IPS DF 19.7 (cell line): ENCODE measurements at places on chromosomes 2 and 18.

DNA sequence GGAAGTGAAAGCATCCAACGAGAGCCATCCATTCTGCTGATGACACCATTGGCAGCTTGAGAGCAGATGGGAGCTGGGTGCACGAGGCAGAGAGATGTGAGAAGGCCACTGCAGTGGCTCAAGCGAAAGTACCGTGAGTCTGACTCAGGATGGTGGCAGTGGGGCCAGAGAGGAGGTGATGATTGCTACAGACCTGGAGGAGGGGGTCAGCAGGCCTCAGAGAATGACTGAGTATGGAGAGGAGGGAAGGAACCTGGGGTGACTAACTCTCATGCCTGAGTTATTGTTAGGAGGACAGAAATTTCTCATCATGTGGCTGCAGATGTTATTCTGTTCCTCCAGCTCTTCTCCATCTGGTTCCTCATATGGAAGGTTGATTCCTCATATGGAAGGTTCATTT lies 8.8 kb upstream of the ZBTB7C start:
- DNase-seq: no peak

- no peak for DNase-seq
Observed at GRCh38 chr2:160469164-160469563, 24.4 kb downstream of the RBMS1 start.

DNA sequence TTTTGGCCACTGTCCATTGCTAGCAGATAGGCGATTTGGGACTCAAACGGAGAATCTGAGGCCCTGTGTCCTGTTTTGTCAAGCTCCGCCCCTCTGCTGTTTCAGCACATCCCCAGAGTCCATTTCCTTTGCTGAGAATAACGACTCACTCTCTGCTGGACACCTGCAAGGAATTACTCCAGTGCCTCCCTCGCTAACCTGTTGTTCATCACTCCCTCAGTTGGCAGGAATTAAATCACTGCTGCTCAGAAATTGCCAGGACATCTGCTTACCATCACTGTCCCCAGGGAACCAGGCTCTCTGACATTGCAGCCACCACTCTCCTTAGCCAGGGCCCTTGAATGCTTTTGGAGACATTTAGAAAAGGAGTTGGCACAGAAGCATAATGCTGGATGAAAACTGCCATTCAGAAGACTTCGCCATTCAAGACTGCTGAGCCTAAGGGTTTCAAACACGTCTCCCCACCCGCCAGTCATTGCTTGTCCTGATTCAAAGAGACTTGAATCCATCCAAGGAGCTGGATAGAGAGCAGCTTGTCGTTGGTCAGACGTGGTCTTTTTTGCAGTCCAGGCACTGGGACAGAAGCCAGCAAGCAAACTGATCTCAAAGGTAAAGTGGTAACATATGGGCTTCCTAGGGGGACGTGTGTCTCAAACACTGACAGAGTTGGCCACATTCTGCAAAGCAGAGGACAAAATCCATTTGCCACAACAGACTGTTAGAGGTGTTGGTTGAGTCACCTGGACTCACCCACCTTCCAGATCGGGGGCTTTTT lies 155.3 kb downstream of the UXS1 start:
- DNase-seq: no peak

GRCh38 chr18:53747210-53747609 lies 477.3 kb downstream of the MBD2 start:
- DNase-seq: no peak

DNA sequence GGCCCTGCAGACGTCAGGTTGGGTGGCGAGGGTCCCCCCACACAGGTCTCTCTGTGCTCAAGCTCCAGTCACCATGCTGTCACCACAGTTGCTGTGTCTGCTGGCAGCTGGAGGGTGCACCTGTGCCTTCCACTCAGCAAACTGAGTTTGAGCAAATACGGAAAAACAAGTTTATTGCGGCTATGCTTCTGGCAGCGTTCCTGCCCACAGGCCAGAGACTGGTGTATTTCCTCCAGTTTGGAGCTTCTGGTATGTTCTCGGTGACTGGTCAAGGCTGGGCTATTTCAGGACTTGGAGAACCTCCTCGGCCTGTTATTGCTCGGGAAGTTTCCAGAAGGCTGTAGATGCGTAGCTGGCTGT lies 132.6 kb downstream of the SEPTIN10 start:
- DNase-seq: no peak

GRCh38 chr2:129771418-129772189 lies 207.9 kb upstream of the RAB6C start:
- no peak for DNase-seq

- no peak for DNase-seq
Observed at GRCh38 chr2:12008425-12009061, 262.1 kb downstream of the LPIN1 start.

- DNase-seq: no peak
Observed at GRCh38 chr2:3204031-3204821, 173.4 kb downstream of the EIPR1 start.

- DNase-seq: no peak
Observed at GRCh38 chr2:118576109-118576855, 271.2 kb downstream of the EN1 start.

DNA sequence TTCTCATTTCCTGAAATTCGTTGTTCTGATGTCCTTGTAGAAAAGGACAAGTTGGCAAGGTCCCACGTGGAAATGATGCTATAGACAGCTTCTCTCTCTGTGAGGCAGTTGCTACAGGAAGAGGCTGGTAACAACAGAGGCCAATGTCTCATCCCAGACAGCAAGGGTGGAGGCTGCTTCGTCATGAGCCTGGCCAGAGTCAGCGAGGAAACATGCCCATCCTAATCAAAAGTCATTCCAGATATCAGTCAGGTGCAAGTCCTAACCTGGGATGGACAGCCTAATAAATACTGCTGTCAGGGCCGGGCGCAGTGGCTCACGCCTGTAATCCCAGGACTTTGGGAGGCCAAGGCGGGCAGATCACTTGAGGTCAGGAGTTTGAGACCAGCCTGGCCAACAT lies 6.4 kb upstream of the SMAD7 start:
- DNase-seq: no peak

- DNase-seq: no peak
Observed at GRCh38 chr2:126200538-126200937, 455.4 kb upstream of the GYPC start.

DNA sequence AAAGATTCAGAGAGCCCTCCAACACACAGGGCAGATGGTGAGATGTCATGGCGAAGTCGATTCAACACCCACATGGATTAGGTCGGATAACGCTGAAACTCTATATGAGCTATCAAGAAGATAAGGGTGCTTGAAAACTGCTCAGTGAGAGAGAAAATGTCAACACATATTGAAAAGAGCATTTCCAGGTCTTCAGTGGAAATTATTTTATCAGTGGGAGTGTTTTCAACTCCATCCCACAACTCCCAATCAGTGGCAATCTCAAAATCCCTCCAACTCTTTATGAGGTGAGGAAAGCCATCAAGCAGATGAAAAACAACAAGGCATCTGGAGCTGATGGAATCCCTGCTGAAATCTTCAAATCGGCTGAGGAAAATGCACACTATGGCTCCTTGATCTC lies 104.5 kb upstream of the KLHL14 start:
- DNase-seq: no peak

DNA sequence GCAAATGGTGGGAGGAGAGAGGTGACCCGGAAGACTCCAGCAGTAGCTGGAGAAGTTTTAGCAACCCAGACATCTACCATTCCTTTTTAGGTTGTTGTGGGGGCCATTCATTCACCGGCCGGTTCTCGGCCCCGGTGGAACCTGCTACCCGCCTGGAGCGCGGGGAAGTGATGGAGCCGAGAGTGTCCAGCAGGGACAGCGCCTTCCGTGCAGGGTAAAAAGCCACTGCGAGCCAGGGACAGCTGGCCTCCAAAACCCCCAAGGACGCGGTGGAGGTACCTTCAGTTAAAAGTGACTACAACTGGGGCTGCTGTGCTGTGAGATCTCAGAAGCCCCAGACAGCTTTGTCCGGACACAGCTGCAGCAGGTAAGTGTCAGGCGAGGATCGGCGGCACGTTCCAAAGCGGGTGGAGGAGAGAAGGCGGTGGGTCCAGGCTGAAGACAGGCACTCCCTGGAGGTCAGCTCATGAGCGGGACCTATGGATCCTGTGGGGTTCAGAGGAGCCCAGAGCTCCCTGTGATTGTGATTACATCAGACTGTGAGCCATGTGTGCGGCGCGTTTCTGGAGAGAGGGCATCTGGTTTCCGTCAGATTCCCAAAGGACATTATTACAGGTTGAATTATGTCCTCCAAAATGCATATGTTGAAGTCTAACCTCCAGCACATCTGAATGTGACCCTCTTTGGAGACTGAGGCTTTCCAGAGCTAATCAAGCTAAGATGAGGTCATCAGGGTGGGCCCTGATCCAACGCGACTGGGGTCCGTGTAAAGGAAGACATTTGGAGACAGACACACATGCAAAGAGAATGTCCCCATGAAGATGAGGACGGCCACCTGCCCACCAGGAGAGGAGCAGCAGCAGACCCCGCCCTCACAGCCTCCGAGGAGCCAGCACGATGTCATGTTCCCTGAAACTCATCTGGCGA lies 276.3 kb downstream of the EIPR1 start:
- no peak for DNase-seq

- DNase-seq: no peak
Observed at GRCh38 chr2:217440000-217440399, 562.8 kb downstream of the TNS1 start.
